Uterus (tissue), 4 donors: ENCODE measurements at places on chromosomes 6 and 20.
A peak's percentile ranks its signal among the peaks of the same experiment; 100 is the strongest.

GRCh38 chr20:4070323-4071177 lies 55.2 kb upstream of the RNF24 start:
- no peak overlapping the region for H3K4me3 ChIP-seq
- DNase-seq = no peak
- H3K4me1 ChIP-seq = no peaks in the 10 kb centered on the region
- H3K27ac ChIP-seq = no peak overlapping the region
- H3K36me3 ChIP-seq = no peaks in the 10 kb centered on the region
- no peaks in the 10 kb centered on the region for H3K27me3 ChIP-seq

- no peak overlapping the region for H3K4me3 ChIP-seq
- H3K4me1 ChIP-seq = no peaks in the 10 kb centered on the region
- DNase-seq = no peak
- no peaks in the 10 kb centered on the region for H3K36me3 ChIP-seq
Measured at GRCh38 chr20:25293507-25293906, 45.6 kb downstream of the PYGB start.

DNA sequence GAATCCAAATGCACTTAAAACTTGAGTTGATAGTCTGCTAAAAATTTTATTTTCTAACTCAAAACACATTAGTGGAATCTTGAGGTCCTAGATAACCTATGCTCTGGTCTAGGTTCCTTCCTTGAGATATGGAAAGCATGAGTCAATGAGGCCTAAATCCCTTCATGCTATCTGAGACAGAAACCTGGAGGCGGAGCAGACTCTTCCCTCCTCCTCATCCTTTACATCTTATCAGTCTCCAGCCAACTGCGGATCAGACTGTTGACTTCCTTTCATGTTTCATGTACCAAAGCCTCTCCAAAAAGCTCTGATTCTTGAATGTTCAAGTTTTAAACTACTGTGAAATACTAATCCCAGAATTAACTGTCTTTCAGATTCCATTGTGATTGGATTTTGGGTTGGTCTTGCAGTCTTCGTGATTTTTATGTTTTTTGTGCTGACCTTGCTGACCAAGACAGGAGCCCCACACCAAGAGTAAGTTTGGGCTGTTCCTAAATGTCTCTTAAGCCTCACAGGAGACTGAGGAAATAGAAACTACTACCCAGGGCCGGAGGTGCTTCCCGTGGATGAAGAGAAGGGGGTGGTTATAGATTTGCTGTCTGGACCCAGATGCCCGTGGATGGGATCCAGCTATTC lies 29.1 kb downstream of the MRAP2 start:
- H3K36me3 ChIP-seq = no peaks in the 10 kb centered on the region
- DNase-seq = no peak
- H3K4me1 ChIP-seq = no peaks in the 10 kb centered on the region
- H3K27ac ChIP-seq = no peak overlapping the region
- no peaks in the 10 kb centered on the region for H3K27me3 ChIP-seq
- no peak overlapping the region for H3K4me3 ChIP-seq

- H3K27ac ChIP-seq = no peak overlapping the region
- no peak for DNase-seq
- H3K36me3 ChIP-seq = no peaks in the 10 kb centered on the region
- no peaks in the 10 kb centered on the region for H3K27me3 ChIP-seq
- no peaks in the 10 kb centered on the region for H3K4me1 ChIP-seq
- no peak overlapping the region for H3K4me3 ChIP-seq
Measured at GRCh38 chr20:57257701-57258453, 8.6 kb downstream of the BMP7 start.

- H3K27me3 ChIP-seq = no peaks in the 10 kb centered on the region
- no peak overlapping the region for H3K27ac ChIP-seq
- no peaks in the 10 kb centered on the region for H3K4me1 ChIP-seq
- no peak overlapping the region for H3K4me3 ChIP-seq
Measured at GRCh38 chr6:56690519-56691285, 48.0 kb upstream of the DST start.

DNA sequence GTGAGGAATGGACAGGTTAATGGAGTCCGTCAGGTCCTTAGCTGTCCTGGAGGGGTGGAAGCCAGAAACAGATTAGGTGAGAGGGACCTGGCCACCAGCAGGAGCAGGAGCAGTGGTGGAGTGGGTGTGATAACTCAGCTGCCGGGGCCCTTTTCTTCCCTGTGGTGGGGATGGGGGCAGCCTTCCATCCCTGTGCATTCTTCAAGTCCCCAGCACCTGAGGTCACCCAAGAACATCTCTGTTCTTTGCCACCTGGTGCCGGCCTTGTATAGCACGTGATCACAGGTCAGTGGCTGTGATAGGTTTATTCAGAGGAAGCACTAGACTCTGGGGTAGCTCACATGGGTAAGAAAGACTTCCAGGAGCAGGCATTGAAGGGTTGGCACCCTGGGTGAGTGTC lies 16.6 kb downstream of the ERGIC3 start:
- no peaks in the 10 kb centered on the region for H3K4me1 ChIP-seq
- no peak for DNase-seq
- no peaks in the 10 kb centered on the region for H3K36me3 ChIP-seq
- no peak overlapping the region for H3K27ac ChIP-seq

- H3K4me1 ChIP-seq = no peaks in the 10 kb centered on the region
- no peaks in the 10 kb centered on the region for H3K27me3 ChIP-seq
- H3K36me3 ChIP-seq = no peaks in the 10 kb centered on the region
- no peak overlapping the region for H3K27ac ChIP-seq
- DNase-seq = no peak
Measured at GRCh38 chr20:13101706-13102105, 92.9 kb downstream of the SPTLC3 start.

DNA sequence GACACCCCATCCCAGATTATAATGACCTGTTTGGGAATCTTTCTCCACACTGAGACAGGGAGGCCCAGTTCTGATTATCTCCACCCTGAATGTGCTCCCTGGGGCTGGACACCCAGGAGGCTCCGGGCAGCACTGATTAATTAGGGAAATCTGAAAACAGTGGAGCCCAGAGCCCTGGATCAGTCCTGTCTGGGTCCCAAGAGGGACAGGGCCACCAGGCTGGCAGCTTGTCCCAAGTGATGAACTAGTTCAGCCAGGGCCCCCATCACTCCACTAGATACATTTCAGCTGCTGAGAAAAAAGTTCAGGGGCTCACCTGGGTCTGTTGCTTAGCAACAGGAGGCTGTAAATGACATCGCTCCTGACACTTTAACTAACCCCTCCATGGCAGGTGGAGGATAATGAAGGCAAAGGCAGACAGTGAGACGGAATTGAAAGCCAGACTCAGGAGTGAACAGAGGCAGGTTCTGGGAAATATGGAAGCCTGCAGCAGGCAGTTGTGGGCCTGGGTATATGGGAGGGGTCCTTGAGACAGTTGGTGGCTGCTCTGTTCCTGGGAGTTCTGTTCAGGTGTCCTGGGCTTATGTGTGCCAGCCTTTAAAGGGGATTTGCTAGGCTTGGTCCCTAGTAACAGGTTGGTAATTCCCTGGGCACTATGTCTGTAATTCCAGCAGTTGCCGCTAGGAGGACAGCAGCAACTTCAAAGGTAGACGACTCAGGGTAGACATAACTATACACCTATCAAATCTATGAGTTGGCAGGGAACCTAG lies 78.3 kb upstream of the CTNNBL1 start:
- no peak overlapping the region for H3K4me3 ChIP-seq
- no peaks in the 10 kb centered on the region for H3K4me1 ChIP-seq
- no peak for DNase-seq
- H3K27me3 ChIP-seq = no peaks in the 10 kb centered on the region

GRCh38 chr20:19073584-19074218 lies 138.7 kb upstream of the SLC24A3 start:
- H3K27me3 ChIP-seq = no peaks in the 10 kb centered on the region
- no peaks in the 10 kb centered on the region for H3K36me3 ChIP-seq
- H3K4me3 ChIP-seq = no peak overlapping the region
- no peaks in the 10 kb centered on the region for H3K4me1 ChIP-seq
- DNase-seq = no peak
- H3K27ac ChIP-seq = no peak overlapping the region

- no peak for DNase-seq
- no peaks in the 10 kb centered on the region for H3K36me3 ChIP-seq
- no peaks in the 10 kb centered on the region for H3K27me3 ChIP-seq
- H3K27ac ChIP-seq = no peak overlapping the region
- no peaks in the 10 kb centered on the region for H3K4me1 ChIP-seq
- H3K4me3 ChIP-seq = no peak overlapping the region
Measured at GRCh38 chr6:76703786-76704185, 631.3 kb upstream of the IMPG1 start.

DNA sequence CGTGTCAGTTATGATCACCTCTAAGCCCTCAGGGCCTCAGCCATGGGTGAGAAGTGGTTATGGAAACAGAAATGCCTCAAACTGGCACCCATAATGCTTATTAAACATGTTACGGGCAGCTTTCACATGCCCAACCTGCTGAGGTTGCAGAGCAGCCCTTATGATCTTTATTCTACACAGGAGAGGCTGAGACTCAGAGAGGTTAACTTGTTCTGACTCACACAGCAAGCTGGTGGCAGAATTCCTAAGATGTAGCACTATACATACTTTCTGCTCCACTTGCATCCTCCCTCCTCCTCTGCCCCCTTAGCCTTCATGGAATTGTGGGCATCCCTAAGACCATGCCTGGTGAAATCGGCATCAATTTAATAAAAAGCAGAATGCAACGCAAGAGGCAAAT lies 34.7 kb upstream of the IGF2R start:
- H3K27me3 ChIP-seq = no peaks in the 10 kb centered on the region
- H3K4me1 ChIP-seq = no peaks in the 10 kb centered on the region
- no peak overlapping the region for H3K4me3 ChIP-seq
- H3K36me3 ChIP-seq = no peaks in the 10 kb centered on the region
- DNase-seq = no peak
- H3K27ac ChIP-seq = peak overlapping the region; percentile 65

- no peak overlapping the region for H3K4me3 ChIP-seq
- H3K27ac ChIP-seq = no peak overlapping the region
- no peaks in the 10 kb centered on the region for H3K27me3 ChIP-seq
- no peaks in the 10 kb centered on the region for H3K36me3 ChIP-seq
- H3K4me1 ChIP-seq = no peaks in the 10 kb centered on the region
- no peak for DNase-seq
Measured at GRCh38 chr6:166509193-166509592, 77.3 kb downstream of the RAMACL start.

- no peak for DNase-seq
- no peak overlapping the region for H3K27ac ChIP-seq
- no peaks in the 10 kb centered on the region for H3K36me3 ChIP-seq
- H3K4me3 ChIP-seq = no peak overlapping the region
- H3K4me1 ChIP-seq = no peaks in the 10 kb centered on the region
Measured at GRCh38 chr6:86581833-86582232, 355.5 kb upstream of the HTR1E start.

- H3K27ac ChIP-seq = no peak overlapping the region
- no peak overlapping the region for H3K4me3 ChIP-seq
- no peaks in the 10 kb centered on the region for H3K36me3 ChIP-seq
- no peaks in the 10 kb centered on the region for H3K27me3 ChIP-seq
- no peak for DNase-seq
Measured at GRCh38 chr6:7868926-7869325, 41.7 kb downstream of the TXNDC5 start.

DNA sequence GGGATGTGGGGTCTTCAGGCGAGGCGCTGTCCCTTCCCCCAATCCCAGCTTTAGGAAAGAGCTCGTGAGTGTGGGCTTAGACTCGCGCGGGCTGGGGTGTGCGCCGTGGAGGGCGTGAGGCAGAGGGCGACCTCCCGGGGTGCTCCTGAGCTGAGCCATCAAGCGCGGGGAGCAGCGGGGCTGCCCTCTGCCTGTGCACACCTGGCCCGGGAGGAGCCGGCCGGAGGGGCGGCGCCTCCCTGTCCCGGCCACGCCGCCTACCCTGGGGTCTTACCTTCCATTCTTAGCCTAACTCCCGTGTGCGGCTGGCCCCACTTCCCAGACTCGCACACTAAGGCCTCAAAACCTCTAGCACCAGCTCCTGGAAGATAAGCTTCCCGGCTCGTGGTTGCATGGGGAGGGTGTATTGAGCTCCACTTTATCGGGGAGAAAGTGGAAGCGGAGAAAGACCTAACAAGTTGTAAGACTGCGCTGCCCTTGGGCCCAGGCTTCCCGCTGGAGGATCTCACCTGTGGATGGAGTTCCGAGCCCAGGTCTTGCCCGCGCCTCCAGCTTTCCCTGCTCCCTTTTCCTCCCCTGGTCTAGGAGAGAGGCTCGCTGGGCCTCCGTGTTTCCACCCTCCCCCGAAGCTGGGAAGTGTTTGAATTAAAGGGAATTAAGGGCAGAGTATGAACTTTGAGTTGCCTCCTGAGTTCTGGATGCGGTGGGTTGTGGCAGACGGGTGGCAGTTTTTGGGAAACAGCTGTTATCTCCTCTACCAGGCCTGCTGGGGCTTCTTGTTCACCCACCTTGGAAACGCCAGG lies 1.2 kb downstream of the DNMT3B start:
- peaks cover 4% of the 10 kb centered on the region for H3K4me1 ChIP-seq
- H3K4me3 ChIP-seq = peak overlapping the region; percentile 77
- no peak for DNase-seq
- no peaks in the 10 kb centered on the region for H3K36me3 ChIP-seq
- H3K27ac ChIP-seq = no peak overlapping the region

DNA sequence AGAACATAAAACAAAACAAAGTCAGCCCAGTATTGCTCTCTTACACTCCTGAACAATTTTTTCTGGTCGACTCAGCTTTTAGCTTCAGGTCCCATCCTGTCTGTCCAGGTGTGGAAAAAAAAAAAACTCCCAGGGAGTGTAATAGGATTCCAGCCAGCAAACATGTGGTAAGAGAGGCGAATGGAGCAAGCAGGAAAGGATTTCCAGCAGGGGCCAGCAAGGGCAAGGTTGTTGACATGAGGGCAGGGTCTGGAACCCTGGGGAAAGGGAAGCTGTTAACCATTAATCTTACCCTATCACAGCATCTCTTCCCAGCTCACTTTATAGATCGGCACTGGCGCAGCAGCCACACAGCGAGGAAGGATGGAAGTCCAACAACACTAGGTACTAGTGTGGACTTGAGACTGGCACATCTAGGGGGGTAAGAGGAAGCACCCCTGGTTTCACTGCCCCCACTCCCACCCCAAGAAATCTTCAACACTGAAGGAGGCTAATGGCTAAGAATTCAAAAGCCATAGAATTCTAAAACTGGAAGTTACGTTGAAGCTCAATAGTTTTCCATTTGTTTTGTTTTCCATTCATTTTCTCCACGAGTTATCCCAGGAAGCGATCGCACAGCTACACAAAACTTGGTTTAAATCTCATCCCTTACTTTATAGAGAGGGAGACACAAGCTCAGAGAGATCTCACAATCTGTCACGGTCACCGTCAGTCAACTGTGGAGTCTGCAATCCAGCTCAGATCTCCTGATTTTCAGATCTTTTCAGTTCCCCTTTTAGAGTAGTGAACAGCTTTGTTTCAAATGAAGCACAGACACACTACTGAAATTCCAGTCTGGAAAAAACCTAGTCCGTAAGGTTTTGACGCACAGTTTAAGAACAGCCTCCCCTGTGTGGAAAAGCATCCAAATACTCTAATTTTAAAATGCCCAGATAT lies 53.3 kb downstream of the SLC22A23 start:
- H3K4me3 ChIP-seq = no peak overlapping the region
- no peaks in the 10 kb centered on the region for H3K36me3 ChIP-seq
- H3K27ac ChIP-seq = peak overlapping the region; percentile 56
- no peaks in the 10 kb centered on the region for H3K27me3 ChIP-seq
- H3K4me1 ChIP-seq = peaks cover 8% of the 10 kb centered on the region
